ENCODE measurements at places on chromosomes 2 and 18.

- DNase-seq: peak; percentile 34
Observed at GRCh38 chr2:240567872-240568677, at the start of gene RNPEPL1. Gene RNPEPL1, plus strand, starts transcription at chr2:240568484. Its CDS starts 103 bp downstream, at chr2:240568587.

DNA sequence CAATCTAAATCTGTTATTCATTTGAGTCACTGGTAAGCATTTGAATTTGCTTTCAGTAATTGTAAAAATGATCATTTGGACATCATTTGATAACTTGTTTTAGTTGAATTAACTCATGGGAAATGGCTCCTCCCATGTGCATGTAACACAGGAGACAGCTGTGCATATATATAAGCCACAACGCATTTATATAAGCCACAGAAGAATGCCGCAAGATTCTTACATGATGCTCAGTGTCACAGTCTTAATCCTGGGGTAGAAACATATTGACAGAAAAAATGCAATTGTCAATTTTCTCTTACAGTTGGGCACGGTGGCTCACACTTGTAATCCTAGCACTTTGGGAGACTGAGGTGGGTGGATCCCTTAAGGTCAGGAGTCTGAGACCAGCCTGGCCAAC is 13.3 kb upstream of the IAH1 start:
- DNase-seq: no peak

GRCh38 chr2:55718165-55719008 is 24.7 kb upstream of the PNPT1 start:
- peak; percentile 89 for DNase-seq

- DNase-seq: no peak
Observed at GRCh38 chr2:157469726-157470125, 25.8 kb upstream of the CYTIP start.

DNA sequence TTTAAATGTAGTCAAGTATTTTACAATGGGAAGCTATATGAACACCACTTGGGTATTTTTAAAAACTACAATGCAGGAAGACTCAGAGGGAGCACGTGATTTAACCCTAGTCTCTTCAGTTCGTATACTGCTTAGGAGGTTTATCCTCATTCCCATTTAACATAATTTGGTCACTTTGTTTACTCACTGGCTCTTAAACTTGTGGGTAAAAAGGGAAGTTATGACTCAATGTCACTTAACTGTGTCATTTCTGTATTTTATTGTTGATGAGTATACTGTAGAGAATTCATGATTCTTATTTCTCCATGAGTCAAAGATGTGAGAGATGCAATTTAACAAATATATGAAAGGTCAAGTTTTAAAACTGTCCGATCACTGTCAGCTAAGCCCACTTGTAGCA is 48.2 kb downstream of the SLC66A3 start:
- DNase-seq: peak; percentile 78

DNA sequence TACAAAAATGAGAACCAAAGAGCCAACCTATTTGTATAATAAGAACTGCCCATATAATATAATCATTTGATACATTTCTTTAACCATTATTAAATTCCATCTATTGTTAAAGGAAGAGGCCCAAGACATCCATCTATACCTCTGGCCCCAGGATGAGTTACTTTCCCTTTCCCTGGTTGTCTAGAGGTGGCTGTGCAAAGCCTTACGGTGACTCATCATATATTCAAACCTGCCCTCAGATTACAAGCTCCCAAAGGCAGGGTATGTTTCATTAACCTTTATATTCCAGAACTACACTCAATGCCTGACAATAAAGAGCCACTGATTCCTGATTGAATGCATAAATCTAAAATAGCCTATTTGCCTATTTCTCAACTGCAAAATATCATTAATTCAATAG is 105.8 kb upstream of the PID1 start:
- no peak for DNase-seq

DNA sequence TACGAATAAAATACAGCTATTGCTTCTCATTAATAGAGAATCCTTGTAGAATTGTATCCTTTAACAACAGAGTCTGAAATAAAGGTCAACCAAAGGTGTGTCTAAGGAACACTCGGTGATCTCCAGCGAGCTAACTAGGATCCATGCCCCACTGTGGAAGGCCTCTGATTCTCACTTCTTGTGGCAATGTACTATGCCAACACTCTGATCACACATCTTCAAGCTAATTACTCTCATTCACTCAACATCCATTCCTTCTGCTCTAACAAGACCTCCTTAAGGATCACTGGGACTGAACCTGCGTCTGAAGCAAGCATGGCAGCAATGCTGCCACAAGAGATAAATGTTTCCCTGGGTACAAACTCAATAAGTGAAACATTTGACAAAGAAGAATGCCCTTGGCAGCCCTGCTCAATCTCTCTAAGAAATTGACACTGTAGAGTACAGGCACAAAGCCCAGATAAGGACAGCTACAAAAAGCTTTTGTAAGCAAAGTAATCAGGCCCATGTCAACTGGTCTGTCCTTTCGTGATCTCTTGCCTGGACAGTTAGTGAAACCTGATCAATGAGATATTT is 74.6 kb upstream of the PARD3B start:
- DNase-seq: no peak

GRCh38 chr2:232668805-232669444 is 28.2 kb upstream of the GIGYF2 start:
- DNase-seq: peak; percentile 51

DNA sequence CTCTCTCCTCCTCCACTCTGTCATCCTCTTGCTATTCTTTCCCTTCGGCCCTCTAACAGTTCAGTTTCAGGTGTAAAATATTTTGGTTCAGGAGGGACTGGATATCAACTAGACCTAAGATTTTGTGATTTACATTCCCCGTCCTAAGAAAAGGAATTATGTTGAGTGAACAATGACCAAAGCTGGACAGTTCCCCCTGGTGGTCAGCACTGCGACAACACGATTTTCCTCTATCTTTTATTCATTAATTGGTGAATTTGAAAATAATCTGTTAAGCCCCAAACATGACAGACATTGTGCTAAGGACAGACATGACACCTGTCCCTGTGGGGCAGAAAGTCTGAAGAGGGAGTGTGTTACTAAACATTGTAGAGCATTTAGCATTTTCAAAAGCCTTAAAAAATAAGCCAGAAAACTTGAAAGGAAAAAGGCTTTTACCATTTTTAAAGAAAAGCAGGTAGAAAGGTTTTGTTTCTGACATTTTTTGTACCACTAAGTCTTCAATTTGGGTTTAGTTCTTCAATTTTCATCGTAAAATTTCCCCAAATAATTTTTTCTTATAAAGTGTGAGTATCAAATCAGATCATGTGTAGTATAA is 28.4 kb upstream of the GTF2A1L start:
- DNase-seq: peak; percentile 69

DNA sequence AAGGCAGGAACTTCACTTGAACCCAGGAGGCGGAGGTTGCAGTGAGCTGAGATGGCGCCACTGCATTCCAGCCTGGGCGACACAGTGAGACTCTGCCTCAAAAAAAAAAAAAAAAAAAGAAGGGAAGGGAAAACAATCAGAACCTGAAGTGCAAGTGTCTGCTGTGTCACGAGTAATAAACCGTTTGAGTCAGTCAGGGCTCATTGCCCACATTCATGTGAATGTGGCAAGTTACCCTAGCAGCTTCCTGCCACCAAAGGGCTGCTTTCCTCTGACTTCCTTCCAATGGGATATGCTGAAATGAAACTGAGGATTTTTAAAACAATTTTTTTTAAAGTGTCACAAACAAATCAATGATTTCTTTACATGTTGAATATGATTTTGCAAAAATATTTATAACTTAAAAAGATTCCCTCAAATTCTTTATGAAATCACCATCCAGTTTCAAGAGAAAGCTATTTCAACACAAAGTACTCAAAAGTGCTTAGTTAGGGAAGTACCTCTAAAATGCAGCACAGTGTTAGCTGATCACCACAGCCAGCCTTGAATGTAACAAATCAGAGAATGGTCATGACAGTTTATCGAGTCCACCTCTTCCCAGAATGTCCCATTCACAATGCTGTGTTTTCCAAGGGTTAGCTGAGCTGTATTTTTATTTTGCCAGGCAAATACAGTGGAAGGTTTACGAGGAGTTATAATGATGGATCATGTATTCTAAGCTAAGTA is 36.4 kb downstream of the WDSUB1 start:
- peak; percentile 87 for DNase-seq

DNA sequence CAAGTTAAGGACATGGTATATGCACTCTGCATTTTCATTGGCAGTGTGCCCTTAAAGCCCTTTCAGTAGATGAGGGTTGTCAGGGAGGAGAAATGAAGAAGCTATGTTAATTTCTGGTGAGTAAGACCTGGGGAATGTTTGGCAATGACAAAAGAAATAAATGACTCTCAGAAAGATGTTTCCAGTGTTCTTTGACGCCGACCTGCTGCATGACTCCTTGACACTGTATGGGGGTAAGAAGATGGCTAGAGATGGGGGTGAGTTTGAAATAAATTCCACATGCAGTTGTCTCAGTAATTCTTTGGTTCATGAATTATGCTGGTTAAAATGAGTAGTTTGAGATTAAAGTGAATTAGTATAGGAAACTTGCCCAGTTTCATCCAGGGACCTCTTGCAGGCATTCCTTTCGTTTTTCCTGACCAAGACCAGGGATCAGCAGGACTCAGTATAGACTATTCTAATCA is 5.9 kb downstream of the CCDC121 start:
- DNase-seq: peak; percentile 63

DNA sequence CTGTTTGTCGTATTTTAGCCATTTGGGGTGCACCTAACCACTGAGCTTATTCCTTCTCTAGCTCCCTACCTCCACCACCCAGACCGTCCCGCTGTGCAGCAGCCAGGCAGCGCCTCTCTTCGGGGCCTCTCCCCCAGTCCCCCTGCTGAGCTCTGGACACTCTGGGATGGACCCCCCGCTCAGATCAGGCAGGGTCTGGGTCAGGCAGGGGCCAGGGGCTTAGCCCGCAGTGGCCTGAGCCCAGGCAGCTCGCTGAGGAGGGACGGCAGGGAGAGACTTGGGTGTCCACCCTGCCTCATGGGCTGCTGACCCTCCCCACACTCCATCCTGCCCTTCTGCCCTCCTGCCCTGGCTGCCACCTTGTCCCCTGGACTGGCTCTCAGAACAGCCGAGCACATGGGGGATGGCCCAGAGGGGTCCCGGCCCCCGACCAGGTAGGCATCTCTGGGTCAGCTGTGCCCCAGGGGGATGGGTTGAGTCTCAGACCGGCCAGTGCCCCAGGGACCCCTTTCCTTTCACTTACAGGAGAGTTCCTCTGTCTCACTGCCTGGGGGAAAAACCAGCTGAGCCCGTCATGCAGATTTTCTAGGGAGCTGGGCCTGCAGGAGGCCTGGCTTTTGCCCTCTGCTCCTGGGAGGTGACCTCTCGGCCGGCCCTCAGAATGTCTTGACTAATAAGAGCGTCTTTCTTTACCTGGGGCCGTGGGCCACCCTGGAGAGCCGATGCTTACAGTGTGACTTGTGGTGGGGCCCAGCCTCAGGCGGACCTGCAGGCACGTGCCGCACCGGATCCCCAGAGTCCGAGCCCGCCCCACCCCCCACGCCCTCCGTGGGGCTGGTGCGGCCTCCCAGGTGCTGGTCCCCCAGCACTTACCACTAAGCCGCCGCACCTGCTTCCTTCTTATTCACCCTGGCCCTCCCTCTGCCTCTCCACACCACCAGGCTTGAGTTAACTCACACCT is 22.8 kb upstream of the PXDN start:
- no peak for DNase-seq

DNA sequence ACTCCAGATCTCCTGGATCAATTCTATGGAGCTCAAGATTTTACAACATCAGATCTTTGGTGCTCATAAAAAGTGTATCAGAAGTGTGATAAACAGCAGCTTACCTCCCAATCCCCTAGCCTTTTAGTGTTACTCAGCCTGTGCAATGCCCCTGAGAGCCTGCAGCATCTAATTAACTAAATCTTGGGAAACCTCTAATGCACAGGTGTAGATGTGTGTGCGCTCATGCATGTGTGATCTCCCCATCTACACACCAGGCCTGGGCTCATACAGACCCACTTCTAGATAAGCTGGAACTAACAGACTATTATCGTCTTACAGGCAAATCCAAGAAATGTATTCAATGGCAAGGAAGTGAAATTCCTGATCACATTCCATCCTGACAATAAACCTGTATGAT is 7.5 kb downstream of the SUCLG1 start:
- DNase-seq: no peak

DNA sequence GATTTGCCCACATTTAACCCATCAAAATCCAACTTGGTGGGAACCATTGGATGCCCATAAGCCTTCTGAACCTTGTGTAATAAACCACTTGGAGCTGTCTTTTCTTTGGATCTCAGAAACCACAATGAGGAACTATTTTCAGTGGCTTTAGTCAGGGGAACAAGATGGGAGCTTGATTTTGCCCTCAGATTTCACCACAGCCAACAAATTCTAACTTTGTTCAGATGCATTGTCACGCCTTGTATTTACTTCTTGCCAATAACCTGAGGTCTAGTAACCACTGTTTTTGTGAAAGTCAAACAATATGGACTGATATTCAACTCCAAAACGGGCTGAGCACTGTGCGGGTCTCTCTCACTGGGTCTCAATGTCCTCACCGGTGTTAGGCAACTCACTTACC is 508.2 kb downstream of the TNS1 start:
- DNase-seq: no peak

DNA sequence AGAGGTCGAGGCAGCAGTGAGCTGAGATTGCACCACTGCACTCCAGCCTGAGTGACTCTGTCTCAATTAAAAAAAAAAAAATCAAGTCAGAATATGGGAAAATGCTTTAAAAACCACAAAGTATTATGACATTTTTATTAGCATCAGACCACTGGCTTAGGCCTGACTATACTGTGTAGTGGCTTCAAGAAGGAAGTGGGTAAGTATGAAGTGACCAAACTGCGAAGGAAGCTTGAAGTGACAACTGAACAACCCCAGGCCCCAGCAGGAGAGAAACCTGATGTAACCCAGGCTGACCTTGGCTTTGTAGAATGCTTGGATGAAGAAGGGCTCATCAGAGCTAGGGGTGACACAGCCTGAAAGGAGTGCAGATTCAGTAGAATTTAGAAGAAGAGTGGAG is 21.4 kb upstream of the HAAO start:
- no peak for DNase-seq

GRCh38 chr2:164599954-164600589 is 21.2 kb downstream of the GRB14 start:
- peak; percentile 82 for DNase-seq

DNA sequence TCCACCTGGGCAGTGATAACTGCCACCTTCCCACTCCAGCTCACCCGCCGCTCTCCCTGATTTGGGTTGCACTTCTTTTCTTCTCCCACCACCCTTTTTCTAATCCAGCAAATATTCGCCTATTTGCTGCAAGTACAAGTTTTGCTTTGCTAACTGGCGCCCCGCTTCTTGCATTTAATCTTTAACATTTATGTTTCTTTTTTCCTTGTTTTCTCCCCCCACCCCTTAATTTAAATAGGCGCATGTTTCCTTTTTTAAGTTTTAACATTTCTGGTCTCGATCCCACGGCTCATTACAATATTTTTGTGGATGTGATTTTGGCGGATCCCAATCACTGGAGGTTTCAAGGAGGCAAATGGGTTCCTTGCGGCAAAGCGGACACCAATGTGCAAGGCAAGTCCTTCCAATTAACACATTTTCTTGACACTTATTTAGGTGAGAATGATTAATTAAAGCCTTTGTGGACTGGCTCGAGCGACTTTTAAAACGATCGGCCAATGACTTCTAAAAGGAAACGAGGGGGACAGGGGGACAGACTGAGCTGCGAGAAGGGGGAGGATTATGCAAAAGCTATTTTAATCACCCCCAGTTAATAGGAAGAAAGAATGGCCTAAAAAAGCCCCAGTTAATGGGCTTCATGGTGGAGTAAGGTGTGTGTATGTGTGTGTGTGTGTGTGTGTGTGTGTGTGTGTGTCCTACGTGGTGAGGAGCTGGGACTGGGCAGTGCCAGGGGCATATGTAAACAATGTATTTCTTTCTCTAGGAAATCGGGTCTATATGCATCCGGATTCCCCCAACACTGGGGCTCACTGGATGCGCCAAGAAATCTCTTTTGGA is 1.6 kb downstream of the TBR1 start:
- no peak for DNase-seq
